ENCODE measurements at places on chromosomes 5 and 9. TPM values are rescaled to one million over a fixed set of nuclear protein-coding genes. Genes with fewer than 3 reads are reported as not detected.

DNA sequence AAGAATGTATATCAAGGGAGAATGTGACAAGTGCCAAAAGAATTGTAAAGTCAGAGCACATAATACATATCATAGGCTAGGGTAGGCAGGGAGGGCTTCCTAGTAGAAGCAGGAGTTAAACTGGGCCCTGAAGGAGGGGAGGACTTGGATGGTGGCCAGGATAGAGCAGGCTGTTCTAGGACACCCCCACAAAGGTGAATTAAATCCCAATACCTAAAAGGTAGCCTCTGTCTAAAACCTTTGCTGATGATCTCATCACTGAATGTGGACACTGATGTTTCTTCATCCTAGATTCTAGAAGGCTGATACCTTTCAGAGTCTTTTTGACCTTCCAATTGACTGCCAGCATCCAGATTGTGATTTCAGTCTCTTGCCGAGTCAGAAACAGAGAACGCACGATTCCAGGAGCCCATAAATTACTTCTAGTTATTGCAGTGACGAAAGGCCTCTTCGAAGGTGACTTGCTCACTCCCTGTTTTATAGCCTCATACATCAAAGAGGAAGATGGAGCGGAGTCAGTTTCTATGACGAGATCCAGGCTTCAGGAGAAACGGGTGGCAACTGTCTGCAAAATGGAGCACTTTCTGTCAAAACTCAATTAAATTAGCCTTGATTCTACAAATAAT, 43.2 kb downstream of the KIF4B start:
- no peak for DNase-seq

GRCh38 chr5:1747803-1748085, 51.9 kb downstream of the MRPL36 start:
- no peak for DNase-seq

- no peak for DNase-seq
Measured at GRCh38 chr5:150781706-150782614, 3.4 kb downstream of the SMIM3 start.

GRCh38 chr5:54148067-54148845, 162.1 kb downstream of the ARL15 start:
- DNase-seq: no peak

DNA sequence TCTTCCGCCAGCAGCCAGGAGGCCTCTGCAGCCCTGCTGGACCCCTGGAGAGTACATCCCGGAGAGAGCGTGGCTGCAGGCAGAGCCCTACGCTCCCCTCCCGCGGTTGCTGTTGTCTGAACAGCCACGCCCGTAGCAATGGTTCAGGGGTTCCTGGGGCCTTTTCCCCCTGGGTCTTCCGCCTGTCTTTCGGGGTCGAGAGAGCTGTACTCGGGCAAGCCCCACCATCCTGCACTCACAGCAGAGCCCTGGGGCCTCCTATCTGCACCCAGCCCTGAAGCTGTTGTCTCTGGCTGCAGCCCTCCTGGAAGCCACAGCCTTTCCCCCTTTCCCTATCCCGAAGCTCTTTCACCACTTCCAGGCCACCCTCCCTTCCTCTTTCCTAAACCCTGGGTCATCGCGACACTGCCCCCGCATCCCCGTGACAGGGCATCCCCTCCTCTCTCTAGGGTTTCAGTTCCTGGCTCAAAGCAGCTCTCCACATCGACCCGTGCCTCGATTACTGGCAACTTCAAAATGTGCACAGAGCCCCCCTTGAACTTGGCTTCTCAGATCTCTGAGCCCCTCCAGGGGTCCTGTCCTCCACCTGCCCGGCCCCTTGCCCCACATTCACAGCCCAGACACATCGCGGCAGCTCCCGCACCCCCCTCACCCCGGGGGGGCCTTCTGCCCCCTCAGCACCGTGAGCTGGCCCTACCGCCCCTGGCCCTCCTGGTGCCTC, 43.9 kb upstream of the CEP72 start:
- no peak for DNase-seq

The SLC25A48 gene
- 0.37 TPM for total RNA-seq

The ERBIN gene
- total RNA-seq: 225 TPM
